ENCODE measurements at places on chromosomes 12 and 14.
A peak's percentile ranks its signal among the peaks of the same experiment; 100 is the strongest.

- no peak for DNase-seq
Observed at GRCh38 chr12:3795492-3796133, 42.7 kb upstream of the CRACR2A start.

DNA sequence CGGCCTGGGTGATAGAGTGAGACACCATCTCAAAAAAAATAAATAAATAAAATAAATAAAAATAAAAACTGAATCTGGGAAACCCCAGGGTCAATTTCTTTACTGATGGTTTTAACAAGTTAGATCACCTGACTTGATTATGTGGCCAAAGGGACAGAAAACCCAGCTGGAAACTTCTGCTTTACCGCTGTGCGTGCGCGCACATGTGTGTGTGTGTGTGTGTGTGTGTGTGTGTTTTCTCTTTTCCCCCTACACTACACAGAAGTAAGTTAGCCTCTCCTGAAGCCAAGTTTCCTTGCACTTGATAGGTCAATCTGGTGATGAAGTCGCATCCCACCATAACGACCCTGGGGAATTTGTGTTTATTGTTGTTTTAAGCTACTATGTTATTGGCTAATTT, 105.3 kb upstream of the AMN1 start:
- DNase-seq = no peak

DNA sequence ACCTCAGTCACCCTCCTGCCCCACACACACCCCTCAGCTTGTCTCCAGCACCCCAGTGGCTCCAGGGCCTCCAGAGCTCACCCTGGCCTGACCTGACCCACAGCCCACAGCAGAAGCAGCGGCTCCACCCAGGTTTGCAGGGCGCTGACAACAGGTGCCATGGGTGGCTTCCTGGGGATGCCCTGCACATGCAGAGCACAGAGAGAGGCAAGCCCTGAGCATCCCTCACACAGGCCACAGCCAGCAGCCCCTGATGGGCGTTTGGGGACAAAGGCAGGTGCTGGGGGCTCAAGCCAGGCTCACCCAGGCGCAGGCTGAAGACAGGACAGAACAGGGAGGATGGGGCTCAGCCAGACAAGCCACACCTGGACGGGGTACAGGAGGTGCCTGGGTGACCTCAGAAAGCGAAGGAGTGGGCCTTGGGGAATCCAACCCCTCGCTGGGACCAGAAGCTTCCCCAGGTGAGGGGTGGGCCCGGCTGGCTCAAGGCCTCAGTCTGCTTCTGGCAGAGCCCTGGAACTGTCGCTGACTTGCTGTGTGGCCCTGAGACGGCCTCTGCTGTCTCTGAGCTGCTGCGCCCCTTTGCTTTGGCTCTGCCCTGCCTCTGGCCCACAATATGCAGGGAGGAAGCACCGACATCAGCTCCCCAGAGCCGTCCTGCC, 10.6 kb downstream of the ARL6IP4 start:
- DNase-seq = no peak

GRCh38 chr14:101219896-101220703, 316.6 kb upstream of the RTL1 start:
- no peak for DNase-seq

- no peak for DNase-seq
Observed at GRCh38 chr12:95882080-95882479, 23.3 kb downstream of the SNRPF start.

- no peak for DNase-seq
Observed at GRCh38 chr14:68554231-68554630, 238.6 kb downstream of the ZFP36L1 start.

- no peak for DNase-seq
Observed at GRCh38 chr12:47721431-47721973, 3.8 kb downstream of the ENDOU start.

DNA sequence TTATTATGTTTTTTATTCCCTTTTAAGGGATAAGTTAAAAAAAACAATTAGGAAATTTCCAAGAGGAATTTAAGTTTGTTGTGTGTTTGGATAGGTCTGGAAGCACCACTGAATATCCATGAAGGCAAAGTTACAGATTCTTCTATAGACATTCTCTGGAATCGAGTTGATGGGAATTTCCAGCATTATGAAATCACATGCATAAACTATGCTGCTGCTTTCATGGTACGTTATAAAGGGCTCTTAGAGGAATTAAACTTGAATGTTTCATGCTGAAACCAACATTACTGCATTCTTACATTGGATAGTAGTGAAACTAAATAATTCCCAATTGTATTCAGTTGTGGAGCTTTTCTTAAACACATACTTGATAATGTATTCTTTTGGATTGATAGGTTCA, 21.5 kb upstream of the PTPRQ start:
- DNase-seq = no peak

- no peak for DNase-seq
Observed at GRCh38 chr12:32462908-32463307, 63.5 kb downstream of the FGD4 start.

DNA sequence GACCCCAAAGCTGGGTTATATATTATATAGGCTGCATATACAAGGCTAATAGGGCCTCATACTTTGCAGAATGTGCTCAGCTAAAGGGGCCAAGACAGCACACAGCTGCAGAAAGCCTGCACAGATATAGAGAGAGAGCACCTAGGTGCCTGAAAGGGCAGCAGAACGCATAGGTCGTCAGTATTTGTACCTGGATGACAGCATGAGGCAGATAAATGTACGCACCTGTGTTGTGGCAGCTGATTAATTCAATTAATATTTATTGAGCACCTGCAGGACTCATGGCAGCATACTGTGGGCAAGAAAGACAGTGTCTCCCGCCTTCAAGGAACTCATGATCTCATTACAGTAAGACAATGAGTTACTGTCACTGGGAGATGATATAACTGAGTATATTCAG, 33.4 kb downstream of the SPTB start:
- DNase-seq = no peak

DNA sequence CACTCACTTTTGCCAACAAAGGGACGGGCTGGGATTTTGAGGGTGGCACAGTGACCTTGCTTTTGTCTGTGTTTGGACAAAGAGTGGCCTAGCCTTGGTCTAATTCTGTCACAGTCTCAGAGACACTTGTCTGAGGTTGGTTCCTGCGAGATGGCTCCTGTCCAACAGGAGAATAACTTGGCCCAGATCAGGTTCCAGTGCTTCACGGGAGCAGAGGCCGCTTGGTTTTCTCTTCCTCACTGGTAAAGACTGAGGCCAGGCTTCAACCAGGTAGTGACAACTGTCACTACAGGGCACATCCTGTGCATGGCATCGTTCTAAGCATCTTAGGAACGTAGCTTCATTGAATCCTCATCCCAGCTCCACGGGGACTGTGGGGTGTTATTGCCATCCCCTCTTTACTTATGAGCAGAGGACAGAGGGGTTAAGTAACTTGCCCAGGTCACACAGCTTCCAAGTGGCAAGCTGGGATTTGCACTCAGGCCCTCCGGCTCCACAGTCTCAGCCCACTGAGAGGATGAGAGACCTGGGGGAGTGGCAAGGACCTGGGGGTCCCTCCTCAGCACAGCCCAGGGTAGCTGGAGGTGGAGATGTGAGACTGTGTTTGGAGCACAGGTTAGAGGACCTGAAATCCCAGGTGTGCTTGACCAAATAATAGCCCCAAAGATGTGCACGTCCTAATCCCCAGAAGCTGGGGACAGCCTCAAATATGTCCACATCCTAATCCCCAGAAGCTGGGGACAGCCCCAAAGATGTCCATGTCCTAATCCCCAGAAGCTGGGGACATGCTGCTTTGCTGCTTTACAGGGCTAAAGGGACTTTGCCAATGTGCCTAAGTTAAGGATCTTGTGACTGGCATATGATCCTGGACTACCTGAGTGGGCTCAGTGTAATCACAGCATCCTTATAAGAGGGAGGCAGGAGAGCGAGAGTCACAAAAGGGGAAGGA, 179.2 kb upstream of the RTL1 start:
- DNase-seq = no peak

DNA sequence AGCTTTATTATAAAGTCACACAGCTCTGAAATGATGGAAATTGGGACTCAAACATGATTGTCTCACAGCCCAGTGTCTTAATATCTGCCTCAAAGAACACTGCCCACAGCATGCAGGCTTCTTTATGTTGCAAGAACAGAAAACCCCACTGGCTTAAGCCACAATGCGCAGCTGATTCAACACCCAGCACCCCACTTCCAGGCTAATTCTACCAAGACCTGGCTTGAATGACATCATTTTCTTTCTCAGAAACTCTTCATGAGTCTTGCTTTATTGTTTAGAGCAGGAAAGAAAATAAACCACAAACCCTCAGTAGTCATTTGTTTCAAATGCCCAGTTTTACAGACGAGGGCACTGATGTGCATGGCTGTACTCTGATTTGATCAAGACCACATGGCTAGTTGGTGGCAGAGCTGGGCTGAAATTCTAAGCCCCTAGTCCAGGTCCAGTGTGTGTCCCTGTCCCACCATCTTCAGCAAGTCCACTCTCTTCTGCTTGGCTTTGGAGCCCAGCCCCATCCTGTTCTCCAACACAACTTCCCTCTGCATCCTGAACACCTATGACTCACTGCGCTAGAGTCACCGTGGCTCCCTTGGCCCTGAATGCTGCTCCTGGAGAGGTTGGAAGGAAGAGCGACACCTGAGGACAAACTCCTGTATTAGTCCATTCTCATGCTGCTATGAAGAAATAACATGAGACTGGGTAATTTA, 50.3 kb upstream of the SRSF5 start:
- no peak for DNase-seq

DNA sequence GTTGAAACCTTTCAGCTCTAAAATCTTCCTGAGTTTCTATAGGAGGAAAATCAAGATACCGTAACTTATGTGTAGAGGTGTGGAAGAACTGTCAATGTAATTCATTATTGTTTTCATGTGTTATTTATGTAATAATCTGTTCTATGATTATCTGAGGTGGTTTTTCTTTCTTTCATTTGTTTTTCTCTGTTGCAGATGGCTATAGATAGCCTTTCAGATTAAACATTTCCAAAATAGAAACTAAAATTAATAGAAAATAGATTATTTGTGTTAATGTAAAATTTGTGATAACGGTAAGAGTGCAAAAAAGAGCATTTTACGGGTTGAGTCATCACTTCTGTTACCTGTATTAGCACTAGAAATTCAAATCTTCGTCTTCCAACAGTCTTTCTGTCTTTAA, 128.8 kb downstream of the SYNE2 start:
- no peak for DNase-seq

GRCh38 chr12:51625370-51625769, 34.3 kb downstream of the SCN8A start:
- DNase-seq = no peak

GRCh38 chr12:29990971-29991370, 207.2 kb upstream of the TMTC1 start:
- no peak for DNase-seq

- DNase-seq = no peak
Observed at GRCh38 chr14:57485635-57486034, 8.0 kb downstream of the CCDC198 start.

- DNase-seq = no peak
Observed at GRCh38 chr12:108060067-108060466, 69.0 kb upstream of the WSCD2 start.

DNA sequence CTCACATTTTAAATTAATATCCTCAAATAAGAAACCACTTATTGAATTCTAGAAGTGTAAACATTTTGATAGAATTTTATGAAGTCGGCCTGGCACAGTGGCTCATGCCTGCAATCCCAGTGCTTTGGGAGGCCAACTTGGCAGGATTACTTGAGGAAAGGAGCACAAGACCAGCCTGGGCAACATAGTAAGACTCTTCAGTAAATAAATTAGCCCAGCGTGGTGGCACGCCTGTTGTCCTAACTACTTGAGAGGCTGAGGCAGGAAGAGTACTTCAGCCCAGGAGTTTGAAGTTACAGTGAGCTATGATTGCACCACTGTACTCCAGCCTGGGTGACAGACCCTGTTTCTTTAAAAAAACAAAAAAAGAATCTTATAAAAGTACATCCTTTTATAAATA, 8.9 kb upstream of the ZNF410 start:
- DNase-seq = no peak

GRCh38 chr12:123886258-123886657, 86.4 kb downstream of the CCDC92 start:
- DNase-seq = no peak

DNA sequence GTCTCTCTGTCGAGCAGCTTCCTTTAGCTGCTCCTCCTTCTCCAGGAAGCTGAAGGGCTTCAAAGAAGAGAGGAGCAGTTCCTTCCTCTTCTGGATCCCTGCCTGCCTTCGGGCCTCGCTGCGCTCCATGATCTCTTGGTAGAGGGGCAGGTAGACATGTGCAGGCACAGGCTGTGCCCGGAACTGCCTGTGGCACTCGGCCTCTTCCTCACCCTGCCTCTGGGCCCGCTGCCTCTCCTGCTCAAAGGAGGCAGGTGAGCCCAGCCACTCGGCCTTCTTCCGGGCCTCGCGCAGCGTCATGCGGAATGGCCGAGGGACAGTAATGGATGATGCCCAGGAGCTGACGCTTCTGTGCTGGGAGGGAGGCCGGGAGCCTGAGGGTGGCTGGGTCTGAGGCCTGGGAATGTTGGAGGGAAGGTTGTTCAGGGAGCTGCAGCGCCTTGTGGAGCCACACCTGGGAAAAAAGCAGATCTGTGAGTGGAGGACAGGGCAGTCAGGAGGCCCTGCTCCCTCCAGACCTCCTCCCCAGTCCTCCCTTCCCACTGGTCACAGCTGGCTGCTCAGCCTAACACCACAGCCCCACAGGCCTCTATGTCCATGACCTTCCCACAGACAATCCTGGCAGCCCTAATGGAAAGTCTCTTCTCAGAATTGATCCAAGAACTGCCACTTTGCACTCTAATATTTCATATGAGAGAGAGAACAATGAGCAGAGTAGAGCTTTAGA, 5.3 kb downstream of the FAM161B start:
- no peak for DNase-seq

DNA sequence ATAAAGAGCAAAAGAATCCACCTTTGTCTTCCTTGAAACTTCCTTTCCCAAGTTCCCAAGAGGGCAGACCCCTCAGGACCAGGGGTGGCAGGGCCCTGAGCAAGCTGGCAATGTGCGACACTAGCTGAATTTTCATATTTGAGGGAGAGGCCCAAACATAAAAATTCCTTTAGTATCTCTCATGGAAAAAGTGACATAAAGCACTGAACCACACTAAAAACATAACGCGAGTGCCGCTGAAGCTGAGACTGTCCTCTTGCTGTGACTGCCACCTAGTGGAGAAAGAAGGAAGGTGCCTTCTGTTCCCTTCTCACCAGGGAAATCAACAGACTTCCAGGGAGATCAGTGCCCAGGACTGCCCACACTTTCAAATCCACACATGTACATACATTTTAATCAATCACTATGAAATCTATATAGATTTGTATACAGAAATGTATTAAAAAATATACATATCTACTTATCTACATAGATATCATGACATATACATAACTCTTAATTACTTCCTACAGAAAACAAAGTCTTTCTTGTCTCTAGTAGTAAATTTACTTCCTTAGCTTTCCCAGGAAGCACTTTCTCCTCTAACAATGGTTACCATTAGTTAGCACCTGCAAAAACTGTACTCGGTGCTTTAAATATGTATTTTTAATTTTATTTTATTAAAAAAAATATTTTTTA, 53.8 kb downstream of the SSH1 start:
- DNase-seq = peak; percentile 25

- no peak for DNase-seq
Observed at GRCh38 chr12:8087666-8088065, 5.6 kb downstream of the NECAP1 start.

- DNase-seq = peak; percentile 69
Observed at GRCh38 chr12:104498211-104498801, 41.6 kb downstream of the CHST11 start.

All from naive thymus-derived CD4-positive, alpha-beta T cell (primary cell).